ENCODE measurements at places on chromosomes 3 and 15.

DNA sequence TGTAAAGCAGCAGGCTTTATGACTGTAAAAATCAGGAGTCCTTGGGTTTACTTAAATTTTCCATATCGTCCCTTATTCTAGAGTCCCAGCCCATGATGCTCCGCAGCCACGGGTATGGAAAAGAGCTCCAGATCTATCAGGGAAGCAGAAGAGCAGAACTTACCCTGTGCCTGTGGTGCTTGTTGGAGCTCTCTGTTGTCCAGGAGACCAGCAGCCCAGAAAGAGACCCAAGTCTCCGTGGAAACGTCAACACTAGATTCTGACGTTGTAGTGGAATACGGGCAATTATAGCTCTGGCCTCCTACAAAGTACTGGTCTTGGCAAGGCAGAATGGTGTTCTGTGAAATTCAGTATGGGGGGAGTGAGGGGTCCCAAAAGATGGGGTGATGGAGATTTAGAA is 2.0 kb downstream of the GMNC start:
- no peak for DNase-seq

- DNase-seq: no peak
These were observed 159.8 kb upstream of the CTDSPL start for GRCh38 chr3:37701734-37702433.

DNA sequence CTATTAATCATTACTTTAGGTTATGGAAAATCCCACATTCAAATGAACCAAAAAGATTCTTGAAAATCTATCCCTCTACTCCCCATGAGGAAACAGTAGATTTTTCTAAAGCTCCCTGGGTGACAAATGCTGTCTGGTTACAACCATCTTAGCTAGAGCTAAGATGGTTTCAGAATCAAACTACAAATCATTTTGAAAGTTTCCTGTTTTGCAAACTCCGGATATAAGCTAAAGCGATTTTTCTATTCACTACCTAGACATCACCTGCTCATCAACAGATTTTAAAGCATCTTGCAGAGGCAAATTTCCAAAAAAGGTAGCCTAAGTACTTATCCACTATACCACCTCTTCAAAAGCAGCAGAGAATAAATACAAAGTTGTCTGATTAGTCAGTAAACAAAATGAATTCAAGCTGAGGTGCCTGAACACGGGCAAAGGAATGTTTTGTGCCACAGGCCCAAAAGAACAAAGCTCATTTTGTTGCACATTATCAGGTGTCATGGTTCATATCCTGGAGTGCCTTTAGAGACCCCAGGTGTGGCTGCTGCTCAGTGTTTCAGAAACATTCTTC is 204.9 kb downstream of the TNIK start:
- DNase-seq: no peak

DNA sequence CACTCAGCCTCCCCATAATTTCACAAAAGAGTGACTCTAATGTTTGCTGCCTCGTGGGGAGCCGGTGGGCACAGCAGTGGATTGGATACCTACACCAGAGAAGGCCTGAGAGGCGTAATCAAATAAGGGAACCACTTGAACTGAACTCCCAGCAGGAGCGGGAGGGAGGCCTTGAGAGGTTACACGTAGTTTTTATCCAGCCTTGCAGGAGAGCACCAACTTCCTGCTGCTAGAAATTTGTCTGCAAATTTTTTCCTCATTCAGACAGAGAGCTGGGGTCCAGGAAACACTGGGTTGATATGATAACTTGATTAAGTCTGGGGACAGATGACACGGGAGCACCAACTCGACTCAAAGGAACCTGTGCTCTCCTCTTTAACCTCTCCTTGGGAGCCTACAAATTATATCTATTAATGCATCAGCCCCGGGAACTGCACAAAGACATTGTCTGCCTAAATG is 69.8 kb downstream of the HES1 start:
- peak; percentile 68 for DNase-seq

GRCh38 chr3:177681852-177682251 is 484.6 kb upstream of the TBL1XR1 start:
- no peak for DNase-seq

DNA sequence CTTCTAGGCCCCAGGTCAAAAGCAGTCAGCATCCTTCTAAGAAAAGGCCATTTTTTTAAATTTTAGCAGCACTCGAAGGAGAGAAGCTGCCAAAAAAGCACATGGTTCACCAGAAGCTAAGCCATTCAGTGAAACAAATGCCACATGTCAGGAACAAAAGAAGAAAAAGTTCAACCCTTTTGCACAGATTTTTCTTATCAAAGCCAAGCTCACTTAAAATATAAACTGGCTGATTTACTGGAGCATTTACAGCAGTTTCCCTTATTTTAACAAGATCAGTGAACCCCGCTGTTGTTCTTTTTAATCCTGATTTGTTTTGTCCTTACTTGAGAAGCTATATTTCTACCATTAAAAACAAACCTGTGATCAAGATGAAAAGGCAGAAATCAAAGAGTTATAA is 46.5 kb upstream of the SYNPR start:
- no peak for DNase-seq

GRCh38 chr3:49536875-49537533 is 17.3 kb upstream of the BSN start:
- DNase-seq: no peak

GRCh38 chr3:37097776-37098175 is 76.6 kb downstream of the LRRFIP2 start:
- no peak for DNase-seq

DNA sequence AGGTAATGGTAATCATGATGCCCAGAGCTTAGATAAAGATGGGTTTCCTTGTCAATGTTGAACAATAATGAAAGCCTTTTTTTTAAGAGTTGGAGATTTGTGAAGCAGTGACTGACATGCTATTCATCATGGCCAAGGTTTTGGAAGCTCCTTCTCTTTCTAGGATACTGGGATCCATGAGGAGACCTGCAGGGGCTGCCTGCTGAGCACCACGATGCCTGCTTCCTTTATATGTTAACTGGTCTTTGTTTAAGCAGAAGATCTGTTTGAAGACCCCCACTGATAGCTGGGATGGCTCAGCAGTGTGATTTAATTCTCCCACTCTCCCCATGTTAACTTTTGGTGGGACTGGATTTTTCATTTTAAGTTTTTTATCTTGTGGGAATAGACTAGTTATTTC is 15.8 kb downstream of the RBP1 start:
- no peak for DNase-seq

- DNase-seq: no peak
These were observed 133.6 kb downstream of the CD47 start for GRCh38 chr3:107956991-107957900.

DNA sequence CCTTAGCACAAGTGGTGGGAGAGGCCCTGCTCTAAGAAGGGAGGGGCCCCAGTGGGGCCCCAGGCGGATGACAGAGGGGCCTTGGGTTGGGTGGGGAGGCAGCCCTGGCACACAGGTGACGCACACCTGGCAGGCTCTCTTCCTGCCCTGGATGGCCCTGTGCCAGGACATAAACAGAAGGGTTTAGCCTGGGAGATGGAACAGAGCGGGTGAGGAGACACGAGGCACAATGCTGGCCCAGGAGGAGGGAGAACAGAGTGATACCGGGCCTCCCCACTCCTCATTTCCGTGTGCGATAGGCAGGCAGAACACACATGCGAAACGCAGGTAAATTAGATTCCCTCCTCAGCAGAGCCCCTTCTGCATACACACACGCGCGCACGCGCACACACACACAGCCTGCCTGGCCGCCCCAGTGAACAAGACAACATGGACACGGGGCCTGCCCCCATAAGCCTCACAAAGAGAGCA is 39.8 kb downstream of the IDH2 start:
- DNase-seq: no peak

DNA sequence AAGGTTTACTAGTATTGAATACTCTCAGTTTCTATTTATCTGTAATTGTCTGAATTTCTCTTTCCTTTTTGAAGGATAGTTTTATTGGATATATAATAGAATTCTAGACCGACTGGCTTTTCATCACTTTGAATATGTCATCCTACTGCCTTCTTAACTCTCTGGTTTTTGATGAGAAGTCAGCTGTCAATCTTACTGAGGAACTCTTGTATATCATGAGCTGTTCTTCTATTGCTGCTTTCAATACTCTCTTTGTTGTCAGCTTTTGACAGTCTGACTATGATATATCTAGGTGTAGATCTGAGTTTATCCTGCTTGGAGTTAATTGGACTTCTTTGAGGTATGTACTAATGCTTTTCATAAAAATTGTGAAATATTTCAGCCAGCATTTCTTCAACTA is 333.8 kb downstream of the PLCL2 start:
- DNase-seq: no peak

GRCh38 chr3:108102420-108103039 is 11.7 kb upstream of the CD47 start:
- DNase-seq: no peak

- no peak for DNase-seq
These were observed 804.1 kb upstream of the LMCD1 start for GRCh38 chr3:7697548-7697947.

GRCh38 chr3:56096999-56097398 is 371.3 kb downstream of the ERC2 start:
- no peak for DNase-seq

- no peak for DNase-seq
These were observed 5.0 kb downstream of the NUTM1 start for GRCh38 chr15:34347951-34348638.

- DNase-seq: no peak
These were observed 11.2 kb upstream of the ATP11B start for GRCh38 chr3:182782149-182782548.

- no peak for DNase-seq
These were observed 392.1 kb downstream of the NLGN1 start for GRCh38 chr3:173789530-173790162.

DNA sequence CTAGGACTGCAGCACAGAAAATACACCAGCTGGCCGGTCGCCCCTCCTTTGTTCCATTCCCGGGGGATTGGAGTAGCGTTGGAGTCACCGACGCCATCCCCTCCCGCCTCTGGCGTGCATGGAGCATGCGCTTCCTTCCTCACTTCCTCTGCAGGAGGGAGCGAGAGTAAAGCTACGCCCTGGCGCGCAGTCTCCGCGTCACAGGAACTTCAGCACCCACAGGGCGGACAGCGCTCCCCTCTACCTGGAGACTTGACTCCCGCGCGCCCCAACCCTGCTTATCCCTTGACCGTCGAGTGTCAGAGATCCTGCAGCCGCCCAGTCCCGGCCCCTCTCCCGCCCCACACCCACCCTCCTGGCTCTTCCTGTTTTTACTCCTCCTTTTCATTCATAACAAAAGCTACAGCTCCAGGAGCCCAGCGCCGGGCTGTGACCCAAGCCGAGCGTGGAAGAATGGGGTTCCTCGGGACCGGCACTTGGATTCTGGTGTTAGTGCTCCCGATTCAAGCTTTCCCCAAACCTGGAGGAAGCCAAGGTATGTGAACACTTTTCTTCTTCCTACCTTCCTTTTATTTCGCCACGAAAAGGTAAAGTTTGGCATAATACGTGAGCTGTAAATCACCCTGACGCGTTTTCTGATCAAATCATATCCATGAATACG is at the start of gene SCG3:
Gene SCG3, plus strand, starts transcription at position 201 of the 661 bp plus-strand sequence. Its CDS starts 253 bp downstream, at position 454.
- DNase-seq: no peak

GRCh38 chr15:58447271-58448010 is 15.7 kb downstream of the LIPC start:
- DNase-seq: peak; percentile 23

GRCh38 chr3:8578282-8578681 is 66.3 kb downstream of the SSUH2 start:
- no peak for DNase-seq

DNA sequence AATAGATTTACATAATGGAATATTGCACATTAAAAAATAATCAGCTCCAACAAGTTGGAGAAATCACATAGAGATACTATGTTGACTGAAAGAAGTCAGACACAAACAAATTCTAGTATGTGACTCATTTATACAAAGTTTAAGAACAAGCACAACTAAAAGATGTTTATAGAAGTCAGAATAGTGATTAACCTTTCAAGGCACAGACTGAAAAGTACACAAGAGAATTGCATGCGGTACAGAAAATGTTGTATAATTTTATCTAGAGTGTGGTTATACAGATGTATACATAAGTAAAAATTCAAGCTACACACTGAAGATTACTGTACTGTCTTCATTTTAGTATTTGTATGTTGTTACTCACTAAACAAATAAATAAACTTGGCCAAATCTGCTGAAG is 19.3 kb upstream of the ATOSA start:
- DNase-seq: no peak

GRCh38 chr15:65901336-65901735 is 32.0 kb downstream of the RAB11A start:
- DNase-seq: no peak

GRCh38 chr3:62990704-62991413 is 115.6 kb upstream of the CADPS start:
- DNase-seq: no peak

DNA sequence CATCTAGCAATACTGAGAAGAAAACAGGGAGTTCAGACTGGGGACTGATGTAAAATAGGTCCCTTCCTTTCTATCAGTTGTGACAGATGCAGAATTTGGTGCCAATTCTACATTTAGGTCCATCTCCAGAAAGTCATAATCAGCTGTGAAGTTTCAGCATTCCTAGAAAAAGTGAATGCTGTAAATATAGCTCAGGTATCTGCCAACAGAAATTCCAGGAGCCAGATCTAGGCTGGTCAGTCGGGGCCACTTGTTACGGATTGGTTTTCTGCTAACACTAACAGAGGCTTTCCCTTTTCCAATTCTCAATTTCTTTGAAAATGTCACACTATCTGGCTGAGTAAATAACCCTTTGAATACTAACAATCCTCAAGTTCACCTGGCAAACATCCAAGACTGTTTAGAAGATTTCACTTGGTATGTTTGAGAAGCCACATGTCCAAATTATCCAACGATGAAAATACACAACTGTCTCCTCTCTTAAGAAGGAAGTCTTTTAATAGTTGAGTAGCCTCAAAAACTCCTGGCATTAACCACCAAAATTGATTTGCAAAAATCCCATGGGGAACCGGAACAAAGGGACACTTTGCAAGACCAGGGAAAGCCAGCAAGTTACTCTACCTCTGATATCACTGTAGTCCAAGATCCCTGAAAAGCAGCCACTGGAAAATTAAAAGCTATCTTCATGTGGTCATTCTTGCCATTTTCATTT is 222.3 kb downstream of the ZMAT3 start:
- no peak for DNase-seq

GRCh38 chr15:74430510-74430951 is 3.2 kb downstream of the SEMA7A start:
- no peak for DNase-seq

GRCh38 chr15:100515758-100516157 is 13.0 kb downstream of the CERS3 start:
- DNase-seq: no peak

DNA sequence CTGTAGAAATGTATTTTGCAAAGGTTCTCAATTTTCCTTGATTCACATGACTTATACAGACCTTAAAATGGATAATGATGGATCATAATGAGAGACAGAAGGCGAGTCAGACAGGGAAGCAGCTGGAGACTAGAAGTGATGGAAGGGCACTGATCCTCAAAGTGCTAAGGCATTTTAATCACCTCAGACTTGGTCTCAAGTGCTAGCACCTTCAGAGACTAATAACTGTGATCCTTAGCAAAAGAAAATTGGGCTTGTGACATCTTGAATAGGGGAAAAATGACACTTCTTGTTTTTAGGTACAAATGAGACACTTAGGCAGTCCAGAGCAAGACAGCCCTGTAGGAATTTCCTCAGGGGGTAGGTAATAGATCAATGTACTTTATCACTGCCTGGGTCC is 1011.7 kb downstream of the SQOR start:
- DNase-seq: no peak
